ENCODE measurements at places on chromosomes 1 and 21. TPM values are rescaled to one million over a fixed set of nuclear protein-coding genes. Genes with fewer than 3 reads are reported as not detected.

RPE65 gene
- total RNA-seq = not detected

HSD11B1 gene
- total RNA-seq = 8.0 TPM

ADAMTSL4 gene
- 2.0 TPM for total RNA-seq

RCAN1 gene
- 2.9 TPM for total RNA-seq

MUTYH gene
- 42.0 TPM for total RNA-seq

SH2D1B gene
- not detected for total RNA-seq

LY9 gene
- total RNA-seq = 19.6 TPM

ASCL5 gene
- total RNA-seq = not detected

CCDC17 gene
- 1.0 TPM for total RNA-seq

BCL2L15 gene
- total RNA-seq = 0.43 TPM

NPR1 gene
- total RNA-seq = 0.10 TPM

IGSF3 gene
- 0.96 TPM for total RNA-seq

OVAAL gene
- not detected for total RNA-seq

LRRC3 gene
- 2.8 TPM for total RNA-seq

DPYD gene
- total RNA-seq = 9.8 TPM

PGBD5 gene
- not detected for total RNA-seq

GPR25 gene
- not detected for total RNA-seq

HES2 gene
- 0.14 TPM for total RNA-seq

TMEM51 gene
- total RNA-seq = 0.15 TPM

RBM11 gene
- 5.9 TPM for total RNA-seq

RNU1-2 gene
- total RNA-seq = 1,386 TPM

ETV3L gene
- not detected for total RNA-seq

SLC66A1 gene
- total RNA-seq = 2.6 TPM

RCSD1 gene
- total RNA-seq = 27.9 TPM

NR5A2 gene
- total RNA-seq = not detected

RSBN1 gene
- 14.3 TPM for total RNA-seq

GPR61 gene
- total RNA-seq = 0.31 TPM

MAGI3 gene
- total RNA-seq = 6.4 TPM

DCST2 gene
- total RNA-seq = 1.1 TPM

TOMM20 gene
- total RNA-seq = 155 TPM

TGFBR3 gene
- total RNA-seq = 3.2 TPM

CELA3A gene
- not detected for total RNA-seq

DMBX1 gene
- not detected for total RNA-seq
